RPMI7951 (cell line): ENCODE measurements at places on chromosomes 1 and 21. TPM values are rescaled to one million over a fixed set of nuclear protein-coding genes. Genes with fewer than 3 reads are reported as not detected.

- DNase-seq, result no peak
Observed at GRCh38 chr1:47593013-47593568, 155.2 kb downstream of the FOXD2 start.

DNA sequence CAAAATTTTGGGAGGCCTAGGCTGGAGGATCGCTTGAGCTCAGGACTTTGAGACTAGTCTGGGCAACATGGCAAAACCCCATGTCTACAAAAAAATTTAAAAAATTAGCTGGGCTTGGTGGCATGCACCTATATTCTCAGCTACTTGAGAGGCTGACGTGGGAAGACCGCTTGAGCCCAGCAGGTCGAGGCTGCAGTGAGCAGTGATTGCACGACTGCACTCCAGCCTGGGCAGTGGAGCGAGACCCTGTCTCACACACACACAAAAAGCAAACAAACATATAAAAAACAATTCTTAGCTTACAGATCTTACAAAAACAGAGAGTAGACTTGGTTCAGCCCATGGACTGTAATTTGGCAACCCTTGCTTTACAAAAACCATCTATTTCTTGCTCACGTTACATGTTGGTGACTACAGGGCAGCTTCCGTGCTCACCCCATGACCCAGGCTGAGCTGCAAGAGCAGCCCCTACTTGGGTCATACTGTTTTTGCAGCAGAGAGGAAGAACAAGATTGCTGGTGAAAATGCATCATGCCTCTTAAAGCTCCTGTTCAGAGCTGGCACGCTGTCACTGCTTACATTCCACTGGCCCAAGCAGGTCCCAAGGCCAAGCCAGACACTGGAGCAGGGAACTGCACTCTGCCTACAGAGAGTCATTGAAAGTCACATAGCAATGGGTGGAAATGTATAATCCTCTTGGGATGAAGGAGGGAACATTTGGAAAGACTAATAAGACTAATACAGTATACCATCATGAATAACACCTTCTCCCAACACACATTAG, 13.4 kb upstream of the ZBTB8A start:
- no peak for DNase-seq

- DNase-seq, result no peak
Observed at GRCh38 chr1:228983231-228983660, 248.0 kb downstream of the RHOU start.

- no peak for DNase-seq
Observed at GRCh38 chr1:89844860-89845259, 24.0 kb downstream of the LRRC8D start.

DNA sequence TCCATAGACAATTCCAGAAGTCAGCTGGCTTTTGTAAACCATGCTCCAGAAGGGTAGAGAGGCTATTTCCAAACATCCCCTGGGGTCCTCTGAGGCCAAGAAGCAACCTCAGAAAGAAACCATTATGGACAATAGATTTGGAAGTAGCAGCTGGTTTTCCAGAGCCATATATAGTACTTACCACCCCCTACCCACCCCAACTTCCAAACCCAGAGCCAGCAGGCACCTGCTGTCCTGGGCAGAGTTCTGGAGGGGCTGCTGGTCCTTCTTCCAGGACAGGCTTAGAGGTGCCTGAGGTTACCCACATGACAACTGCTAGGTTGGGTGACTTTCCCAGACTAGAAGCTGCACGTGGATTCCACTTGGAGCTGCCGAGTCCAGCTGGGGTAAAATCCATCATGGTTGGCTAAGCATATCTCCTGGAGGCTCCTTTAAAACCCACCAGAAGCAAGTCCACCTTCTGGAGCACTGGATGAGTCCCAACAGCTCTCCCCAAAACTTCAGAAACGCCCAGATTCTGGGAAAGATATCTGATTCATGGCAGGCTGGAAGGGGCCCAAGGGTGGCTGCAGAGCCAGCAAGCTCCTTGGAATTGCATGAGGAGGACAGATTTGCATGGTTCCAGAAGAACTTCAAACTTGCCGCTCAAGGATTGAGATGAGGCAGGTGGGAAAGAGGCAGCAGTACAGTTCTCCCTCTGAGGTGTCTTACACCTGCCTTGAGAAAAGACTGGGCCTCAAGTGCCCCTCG, 5.8 kb downstream of the MYCL start:
- DNase-seq, result no peak

DNA sequence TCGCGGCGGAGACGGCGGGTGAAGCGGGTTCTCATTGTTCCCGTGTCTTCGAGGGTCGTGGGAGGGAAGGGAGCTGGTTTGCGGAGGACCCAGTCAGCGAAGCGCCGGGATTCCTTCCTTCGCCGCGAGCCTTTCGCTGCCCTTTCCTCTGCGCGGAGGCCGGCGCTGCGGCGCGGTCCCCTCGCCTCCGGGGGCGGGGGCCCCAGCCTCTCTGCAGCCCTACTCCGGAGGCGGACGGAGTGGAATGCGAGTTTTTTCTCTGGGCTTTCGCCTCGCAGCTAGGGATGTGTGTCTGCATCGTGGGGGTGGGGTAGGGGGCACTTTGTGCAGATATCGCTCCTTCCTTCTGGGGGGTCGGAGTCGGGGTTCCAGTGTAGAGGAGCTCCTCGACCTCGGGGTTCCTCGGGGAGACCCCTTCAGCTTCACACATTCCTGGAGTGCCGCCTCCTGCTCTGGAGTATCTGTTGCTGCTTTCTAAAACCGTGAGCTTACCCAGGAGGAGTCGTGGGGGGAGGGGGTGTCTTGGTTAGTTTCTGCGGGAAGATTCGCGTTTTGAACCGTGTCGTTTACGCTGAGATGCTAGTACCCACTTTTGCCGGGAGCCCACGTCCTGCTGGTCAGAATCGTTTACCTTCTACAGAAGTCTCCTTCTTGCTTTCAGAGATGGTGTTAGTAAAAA, 595 bp downstream of the RNF2 start:
- DNase-seq, result peak; percentile 33

- DNase-seq, result no peak
Observed at GRCh38 chr1:240608707-240609106, 3.2 kb downstream of the GREM2 start.

DNA sequence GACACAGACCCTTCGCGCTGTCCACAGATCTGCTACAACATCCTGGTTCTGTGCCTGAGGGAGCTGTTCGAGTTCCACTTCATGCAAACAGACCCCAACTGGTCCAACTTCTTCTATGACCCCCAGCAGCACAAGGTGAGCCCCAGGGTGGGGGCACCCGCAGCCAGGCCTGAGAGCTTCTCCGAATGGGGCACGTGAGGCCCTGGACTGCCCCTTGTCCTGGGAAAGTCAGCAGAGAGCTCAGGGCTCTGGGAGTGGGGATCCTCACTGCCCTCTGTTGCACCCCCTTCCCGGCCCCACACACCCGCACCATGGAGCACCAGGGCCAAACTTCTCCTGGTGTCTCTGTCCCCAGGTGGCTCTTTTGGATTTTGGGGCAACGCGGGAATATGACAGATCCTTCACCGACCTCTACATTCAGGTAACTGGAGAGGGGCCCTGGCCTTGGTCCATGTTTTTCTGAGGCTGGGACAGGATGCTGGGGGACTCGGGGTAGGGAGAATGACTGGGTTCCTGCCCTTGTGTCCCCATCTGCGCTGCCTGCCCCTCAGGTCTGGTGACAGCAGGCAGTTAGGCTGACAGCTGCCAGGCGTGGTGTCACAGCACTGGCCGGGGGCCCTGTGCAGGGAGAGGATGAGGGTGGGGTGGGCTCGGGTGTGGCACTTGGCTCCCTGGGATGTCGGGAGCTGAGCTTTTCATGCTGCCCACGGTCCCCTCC, 44.6 kb downstream of the COQ8A start:
- DNase-seq, result no peak

DNA sequence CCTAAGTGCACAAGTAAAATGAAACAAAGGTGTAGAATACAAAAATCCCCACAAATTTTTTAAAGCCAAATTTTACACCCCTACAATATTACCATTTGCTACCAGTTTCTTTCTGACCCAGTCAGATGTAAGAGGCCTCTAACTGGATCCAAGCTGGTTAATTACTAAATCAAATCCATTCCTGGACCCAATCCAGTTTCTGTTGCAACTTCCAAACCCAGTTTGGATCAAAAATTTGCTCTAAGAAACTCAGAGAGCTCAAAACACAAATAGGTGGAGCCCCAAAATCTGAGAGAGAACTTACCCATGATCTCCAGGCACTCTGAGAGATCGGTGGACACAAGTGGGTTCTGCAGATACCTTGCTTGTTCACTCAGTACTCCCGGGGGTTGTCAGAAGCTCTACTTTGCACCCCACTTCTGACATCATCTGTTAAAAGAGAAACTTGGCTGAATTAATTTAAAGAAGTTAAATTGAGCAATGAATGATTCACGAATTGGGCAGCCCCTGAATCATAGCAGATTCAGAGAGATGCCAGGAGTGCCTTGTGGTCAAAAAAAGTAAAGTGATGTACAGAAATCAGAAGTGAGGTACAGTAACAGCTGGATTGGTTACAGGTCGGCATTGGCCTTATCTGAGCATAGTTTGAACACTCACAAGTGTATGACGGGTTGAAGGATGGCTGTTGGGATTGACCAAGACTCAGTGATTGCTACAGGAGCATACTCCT, 448.0 kb downstream of the KCNT2 start:
- peak; percentile 62 for DNase-seq

- no peak for DNase-seq
Observed at GRCh38 chr1:38084700-38085099, 38.1 kb upstream of the POU3F1 start.

- DNase-seq, result peak; percentile 85
Observed at GRCh38 chr1:27968692-27969091, 8.9 kb downstream of the XKR8 start.

GRCh38 chr1:25572708-25573590, 29.5 kb downstream of the LDLRAP1 start:
- peak; percentile 57 for DNase-seq

GRCh38 chr21:38367646-38368045, 110.9 kb downstream of the KCNJ15 start:
- peak; percentile 10 for DNase-seq

GRCh38 chr1:39368045-39368444, 123.4 kb upstream of the BMP8A start:
- no peak for DNase-seq

DNA sequence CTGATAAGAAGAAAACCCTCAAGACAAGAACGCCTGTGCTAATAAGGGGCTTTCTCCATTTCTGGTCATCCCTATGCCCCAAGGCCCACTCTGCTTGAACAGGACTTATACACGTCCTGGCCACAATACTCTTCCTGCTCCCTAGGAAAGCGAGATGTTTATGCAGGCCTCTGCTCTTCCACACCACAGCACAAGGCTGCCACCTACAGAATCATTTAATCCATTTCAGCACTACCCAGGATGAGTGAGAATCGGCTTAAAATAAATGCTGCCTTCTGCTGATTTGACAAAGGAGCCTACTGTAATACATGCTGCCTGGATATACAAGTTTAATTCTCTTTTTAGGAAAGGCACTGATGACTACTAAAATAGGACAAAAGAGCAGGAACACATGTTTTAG, 29.4 kb downstream of the FRRS1 start:
- peak; percentile 58 for DNase-seq

- DNase-seq, result peak; percentile 98
Observed at GRCh38 chr1:172322219-172323061, 98.0 kb upstream of the C1orf105 start.

DNA sequence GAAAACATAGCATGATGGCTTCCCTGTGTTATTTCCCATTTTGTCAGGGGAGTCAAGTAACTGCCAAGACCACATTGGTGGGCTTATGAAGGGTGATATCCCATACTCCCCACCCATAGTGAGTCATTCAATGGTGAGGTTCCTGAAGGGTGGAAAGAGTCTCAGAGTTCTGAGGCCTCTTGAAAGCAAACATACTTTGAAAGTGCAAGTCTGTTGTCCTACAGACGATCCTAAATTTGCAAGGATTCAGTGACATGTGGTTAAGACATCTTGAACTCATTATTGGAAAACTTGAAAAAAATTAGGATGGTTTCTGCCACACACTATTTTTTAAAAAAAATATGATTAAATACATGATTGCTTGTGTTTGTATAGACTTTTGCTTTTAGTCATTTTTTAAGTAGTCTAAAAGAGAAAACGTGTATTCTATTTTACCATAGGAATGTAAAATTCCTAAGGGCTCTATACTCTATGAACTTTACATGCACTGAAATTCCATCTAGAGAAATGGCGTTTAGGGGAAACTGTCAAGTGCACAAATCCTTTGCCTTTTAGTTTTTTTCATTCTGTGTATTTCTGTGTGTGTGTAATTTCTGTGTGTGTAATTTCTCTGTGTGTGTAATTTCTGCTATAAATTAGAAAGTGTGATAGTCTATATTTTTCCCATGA, 225.5 kb upstream of the ADAMTS5 start:
- peak; percentile 3 for DNase-seq

DNA sequence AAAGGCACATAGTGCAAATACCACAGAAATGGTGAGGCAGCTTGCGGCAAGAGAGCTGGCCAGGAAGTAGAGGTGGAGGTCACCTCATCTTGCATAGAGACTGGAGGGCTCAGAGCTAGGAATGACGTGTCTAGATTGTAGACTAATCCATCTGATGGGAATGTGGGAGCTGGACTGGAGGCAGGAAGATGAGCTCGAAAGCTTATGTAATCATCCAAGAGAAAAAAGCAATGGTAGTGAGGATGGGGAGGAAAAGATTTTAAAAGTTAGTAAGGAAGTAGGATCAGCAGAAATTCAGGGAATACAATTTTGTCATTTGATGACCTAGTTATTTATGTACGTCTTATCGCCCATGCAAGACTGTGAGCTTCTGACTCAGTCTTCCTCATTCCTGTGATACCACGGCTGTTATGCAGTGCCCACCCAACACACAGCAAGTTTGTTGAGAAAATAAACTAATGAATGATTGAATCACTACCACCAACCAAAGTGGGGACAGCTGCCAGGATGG, 123.9 kb downstream of the RRAGC start:
- DNase-seq, result peak; percentile 73

DNA sequence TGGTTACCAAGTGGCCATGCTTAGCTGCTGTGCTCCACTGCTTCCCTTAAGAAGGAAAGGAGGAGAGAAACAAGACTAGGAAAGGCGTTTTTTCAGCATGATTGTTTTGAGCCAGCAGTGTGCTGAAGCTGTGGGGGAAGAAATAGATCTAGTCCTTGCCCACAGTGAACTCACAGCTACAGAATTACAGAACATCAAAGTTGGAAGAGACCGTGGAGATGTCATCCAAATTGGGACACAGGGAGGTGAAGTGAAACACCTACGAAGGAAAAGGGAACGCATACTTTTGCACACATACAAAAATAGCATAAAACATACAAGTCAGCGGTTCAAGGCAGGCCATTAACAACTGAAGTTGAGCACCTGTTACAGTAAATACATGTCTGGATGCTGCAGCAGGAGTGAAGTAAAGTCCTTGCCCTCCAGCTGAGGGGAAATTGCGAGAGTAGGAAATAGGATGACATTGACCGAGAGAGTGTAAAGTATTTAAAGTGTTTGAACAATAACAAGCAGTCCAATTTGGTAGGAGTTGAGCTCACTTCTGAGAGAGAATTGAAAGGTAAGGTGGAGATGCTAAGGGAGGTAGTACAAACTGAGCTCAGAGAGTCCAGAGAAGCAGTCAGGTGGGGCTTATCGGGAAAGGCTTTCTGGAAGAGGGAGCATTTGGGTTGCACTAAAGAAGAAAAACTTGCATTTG, 55.1 kb downstream of the KIRREL1 start:
- no peak for DNase-seq

- DNase-seq, result no peak
Observed at GRCh38 chr21:25175938-25176337, 431.3 kb downstream of the MRPL39 start.

Gene AIRE
- total RNA-seq, result 0.10 TPM in 1 of 2 replicates, not detected in the other

Gene SRSF4
- total RNA-seq, result 43.5 and 48.1 TPM in 2 replicates

Gene C2CD4D
- not detected in 2 replicates for total RNA-seq

Gene RPL11
- 1,145 and 1,398 TPM in 2 replicates for total RNA-seq

Gene PKLR
- not detected in 2 replicates for total RNA-seq

Gene CD34
- 0.29 and 0.96 TPM in 2 replicates for total RNA-seq

Gene ZC3H11A
- total RNA-seq, result 62.7 and 71.3 TPM in 2 replicates

Gene SPRR2A
- total RNA-seq, result not detected in 2 replicates

Gene SCAMP3
- 69.0 and 73.9 TPM in 2 replicates for total RNA-seq

Gene GPR3
- total RNA-seq, result 4.5 and 6.4 TPM in 2 replicates
